Renal pelvis (tissue), 12 donors: ENCODE measurements at places on chromosomes 4 and X. TPM values are rescaled to one million over a fixed set of nuclear protein-coding genes. Genes with fewer than 3 reads are reported as not detected.

DNA sequence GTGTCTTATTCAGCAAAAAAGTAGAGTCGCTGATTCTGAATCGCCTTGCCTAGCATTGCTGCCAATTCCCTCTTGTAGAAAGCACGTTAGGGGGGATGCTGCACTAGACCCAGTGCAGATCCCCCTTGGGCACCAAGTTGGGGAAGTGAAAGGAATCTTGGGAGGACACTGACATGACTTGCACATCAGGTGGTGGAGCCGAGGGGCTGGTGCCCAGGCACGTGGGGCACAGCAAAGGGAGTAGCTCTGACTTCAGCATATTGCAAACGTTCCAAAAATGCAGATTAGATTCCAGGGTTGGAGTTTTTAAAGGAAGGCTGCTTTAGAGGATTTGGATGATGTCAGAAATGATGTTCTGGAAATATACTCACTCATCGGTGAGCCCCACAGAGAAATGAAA lies 47.4 kb upstream of the GPM6B start:
- DNase-seq: no peak

DNA sequence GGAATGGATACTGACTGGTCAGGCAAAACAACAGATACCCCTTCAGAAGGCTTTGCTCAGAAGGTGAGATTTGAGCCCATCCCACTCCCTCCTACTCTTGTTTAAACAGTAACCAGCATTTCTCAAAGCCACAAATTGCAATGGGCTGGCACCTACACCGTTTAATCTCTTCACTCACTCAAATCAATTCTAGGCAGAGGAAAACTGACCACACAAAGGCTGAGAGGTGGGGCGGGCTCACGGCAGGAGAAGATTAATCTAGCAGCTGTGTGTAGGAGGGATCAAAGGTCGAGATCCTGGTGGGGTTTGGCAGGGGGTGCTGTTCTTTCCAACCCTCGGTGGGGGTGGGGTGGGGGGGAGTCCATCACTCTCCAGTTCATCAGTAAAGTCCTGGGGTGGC lies 622.4 kb downstream of the BCOR start:
- no peak for DNase-seq

DNA sequence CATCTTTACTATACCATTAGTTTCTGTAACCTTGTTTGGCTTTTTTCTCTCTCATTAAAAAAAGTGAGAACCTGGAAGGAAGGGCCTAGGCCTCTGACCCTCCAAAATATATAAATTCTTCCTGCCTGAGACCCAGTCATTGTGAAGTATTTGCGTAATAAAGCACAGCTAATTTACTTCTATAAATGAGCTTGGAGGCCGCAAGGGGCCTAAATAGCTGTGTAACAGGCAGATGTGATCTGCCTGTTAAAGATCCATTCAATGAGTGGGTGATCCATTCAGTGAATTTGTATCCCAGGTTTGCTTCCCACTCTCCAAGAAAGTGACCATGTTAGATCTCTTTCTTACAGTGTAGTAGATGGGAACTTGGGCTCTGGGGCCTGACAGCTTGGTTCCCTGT lies 595 bp upstream of the PYURF start:
- DNase-seq: no peak

MID1 gene
- 32.6 TPM for polyA plus RNA-seq

DNA sequence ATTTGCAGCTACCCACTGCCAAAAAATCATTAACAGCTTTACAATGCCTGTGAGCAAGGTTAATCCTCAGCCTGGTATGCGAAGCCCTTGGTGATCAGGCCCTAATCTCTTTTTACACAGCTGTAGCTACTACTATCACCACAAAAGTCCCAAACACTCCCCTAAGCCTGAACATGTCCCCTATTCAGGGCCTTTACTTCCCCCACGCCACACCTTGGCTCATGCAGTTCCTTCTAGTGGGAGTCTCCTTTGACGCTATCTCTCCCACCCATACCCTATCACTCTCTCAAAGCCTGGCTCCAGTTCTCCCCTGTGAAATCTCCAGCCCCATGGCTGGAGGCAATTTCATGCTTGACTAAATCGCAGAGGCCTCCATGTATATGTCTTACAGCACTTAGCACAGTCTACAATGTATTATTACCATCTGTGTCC lies 90.6 kb upstream of the CBR4 start:
- no peak for DNase-seq

- no peak for DNase-seq
Measured at GRCh38 chrX:119190091-119190681, 45.9 kb upstream of the PGRMC1 start.
